ENCODE measurements at places on chromosomes 16 and 17.

GRCh38 chr16:57072616-57073275 is 19.6 kb upstream of the CPNE2 start:
- DNase-seq: no peak

DNA sequence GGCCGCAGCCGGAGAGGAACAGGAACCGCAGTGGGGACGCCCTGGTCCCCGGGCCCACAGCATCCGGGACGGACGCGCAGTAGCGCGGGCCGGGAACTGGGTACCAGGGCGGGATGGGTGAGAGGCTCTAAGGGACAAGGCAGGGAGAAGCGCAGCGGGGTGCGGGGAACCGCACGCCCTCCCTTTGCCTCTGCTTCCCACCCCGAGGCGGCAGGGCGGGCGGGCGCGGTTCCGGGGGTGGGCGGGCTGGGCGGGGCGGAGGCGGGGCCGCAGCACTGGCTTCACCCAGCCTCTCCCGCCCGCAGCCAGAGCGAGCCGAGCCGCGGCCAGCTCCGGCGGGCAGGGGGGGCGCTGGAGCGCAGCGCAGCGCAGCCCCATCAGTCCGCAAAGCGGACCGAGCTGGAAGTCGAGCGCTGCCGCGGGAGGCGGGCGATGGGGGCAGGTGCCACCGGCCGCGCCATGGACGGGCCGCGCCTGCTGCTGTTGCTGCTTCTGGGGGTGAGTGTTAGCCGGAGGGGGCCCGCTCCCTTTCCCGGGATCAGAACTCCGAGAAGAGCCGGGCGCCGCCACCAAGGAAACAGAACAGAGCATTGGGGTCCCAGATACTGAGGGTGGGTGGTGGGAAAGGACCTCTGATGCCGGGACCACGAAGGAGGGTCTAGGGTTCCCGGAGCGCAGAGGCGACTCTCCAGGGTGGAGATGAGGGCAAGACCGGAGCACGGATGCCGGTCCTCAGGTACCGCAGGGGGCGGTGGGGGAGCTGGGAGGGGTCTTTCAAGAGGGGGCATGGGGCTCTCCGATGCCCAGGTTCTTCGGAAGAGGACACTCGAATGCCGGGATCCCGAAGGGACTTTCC is at the start of gene NGFR:
NGFR (plus strand) TSS at position 308 of the 856 bp plus-strand sequence; CDS start at position 433, 125 bp downstream.
- no peak for DNase-seq

DNA sequence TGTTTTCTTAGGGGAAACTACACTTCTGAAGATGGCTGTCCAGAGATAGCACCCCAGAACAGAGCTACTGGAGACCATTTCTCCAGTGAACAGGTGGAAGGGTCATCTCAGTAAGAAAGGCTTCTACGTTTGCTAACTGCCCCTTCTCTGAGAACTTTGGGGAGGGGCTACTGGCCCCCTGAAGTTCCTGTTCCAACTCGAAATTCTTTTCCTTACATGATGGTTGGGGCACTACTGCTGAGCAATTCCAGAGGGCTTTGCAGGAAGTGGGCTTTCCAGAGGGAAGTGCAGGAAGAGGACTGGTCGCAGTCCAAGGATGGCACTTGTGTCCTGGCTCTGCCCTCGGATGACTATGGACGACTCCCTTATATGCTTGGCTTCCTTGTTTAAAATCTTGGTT is 31.2 kb downstream of the TOM1L2 start:
- no peak for DNase-seq

- DNase-seq: no peak
Observed at GRCh38 chr17:7440113-7440833, 961 bp downstream of the FGF11 start.

GRCh38 chr17:18331879-18332278 is 16.8 kb downstream of the SMCR8 start:
- DNase-seq: no peak

GRCh38 chr17:42879596-42879985 is 21.0 kb upstream of the G6PC1 start:
- no peak for DNase-seq

GRCh38 chr17:81379523-81379942 is 15.7 kb upstream of the BAHCC1 start:
- no peak for DNase-seq

- DNase-seq: no peak
Observed at GRCh38 chr16:680967-681745, 946 bp downstream of the STUB1 start.

GRCh38 chr17:4897198-4897687 is 2.1 kb upstream of the C17orf107 start:
- DNase-seq: no peak

DNA sequence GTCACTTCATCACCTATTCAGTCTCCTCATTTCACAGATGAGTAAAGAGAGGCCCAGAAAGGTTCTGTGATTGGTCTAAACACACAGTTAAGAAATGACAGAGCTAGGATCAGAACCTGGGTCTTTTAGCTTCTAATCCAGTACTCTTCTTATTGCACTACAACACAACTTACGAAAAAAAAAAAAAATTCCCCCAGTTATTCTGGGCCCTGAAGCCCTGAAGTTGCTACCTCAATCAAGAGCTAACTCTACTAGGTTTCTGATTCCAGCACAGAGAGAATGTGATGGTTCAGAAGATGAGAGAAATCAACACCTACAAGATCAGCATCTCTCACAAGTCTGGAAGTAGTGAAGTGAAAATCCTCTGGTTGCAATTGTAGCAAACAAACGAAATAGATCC is 37.3 kb downstream of the GRB7 start:
- no peak for DNase-seq

GRCh38 chr16:6374821-6375220 is 957.8 kb upstream of the RBFOX1 start:
- no peak for DNase-seq

DNA sequence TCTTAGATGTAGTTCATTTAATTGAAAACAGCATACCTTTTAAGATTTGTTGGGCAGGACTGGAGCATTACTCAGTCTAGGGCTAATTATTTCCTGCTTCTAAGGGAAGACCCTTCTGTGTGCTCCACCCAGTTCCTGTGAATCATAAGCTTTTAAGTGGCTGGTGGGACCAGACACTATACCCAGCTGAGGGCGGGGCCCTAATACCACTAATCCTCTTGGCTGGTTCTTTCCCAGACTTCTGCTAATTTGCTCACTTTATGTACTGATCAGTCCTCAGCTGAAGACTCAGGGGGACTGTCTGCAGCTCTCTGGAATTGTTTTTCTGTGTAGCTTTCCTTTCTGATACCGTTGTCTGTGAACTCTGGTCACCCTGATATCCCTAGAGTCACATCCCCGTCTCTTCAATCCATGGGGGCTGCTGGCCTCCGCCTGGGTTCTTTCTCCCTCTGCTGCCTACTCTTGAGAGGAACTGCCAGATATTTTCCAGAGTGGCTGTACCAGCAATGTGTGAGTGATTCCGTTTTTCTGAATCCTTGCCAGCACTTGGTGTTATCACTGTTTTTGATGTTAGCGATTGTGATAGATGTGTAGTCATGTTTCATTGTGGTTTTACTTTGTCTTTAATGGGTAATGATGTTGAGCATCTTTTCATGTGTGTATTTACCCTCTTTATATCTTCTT is 35.1 kb downstream of the MFSD11 start:
- peak; percentile 35 for DNase-seq

DNA sequence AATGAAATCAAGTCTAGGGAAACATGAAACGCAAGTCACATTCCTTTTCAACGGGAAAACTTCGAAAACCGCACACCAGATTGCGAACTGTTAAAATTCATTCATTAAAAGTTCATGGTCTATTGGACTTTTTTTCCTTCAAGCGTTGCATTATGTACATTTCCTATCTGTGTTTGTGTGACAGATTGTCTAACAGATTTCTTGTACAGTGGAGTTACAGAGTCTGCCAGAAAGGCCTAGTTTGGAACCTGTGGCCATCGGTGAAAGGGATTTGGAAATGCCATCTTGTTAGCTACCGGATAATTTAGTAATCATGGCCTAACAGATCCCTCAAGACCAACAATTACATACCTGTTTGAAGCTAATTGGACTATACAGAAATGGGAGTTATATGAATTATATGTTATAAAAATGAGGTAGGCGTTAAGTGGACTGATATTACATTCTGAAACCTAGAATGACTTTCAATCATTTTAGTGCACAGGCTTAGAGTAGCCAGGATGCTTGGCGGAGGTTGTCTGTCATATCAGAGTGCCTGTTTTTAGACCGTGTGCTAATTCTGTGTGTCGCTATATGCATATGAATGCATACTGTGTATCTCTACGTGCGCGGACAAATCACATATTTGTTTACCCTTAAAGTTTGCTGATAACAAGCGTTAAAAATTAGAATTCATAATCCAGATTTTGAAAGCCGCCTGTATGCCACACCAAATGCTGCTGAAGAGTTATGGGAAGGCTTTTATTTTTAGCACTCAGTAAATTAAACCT is 885.4 kb upstream of the RBFOX1 start:
- no peak for DNase-seq

DNA sequence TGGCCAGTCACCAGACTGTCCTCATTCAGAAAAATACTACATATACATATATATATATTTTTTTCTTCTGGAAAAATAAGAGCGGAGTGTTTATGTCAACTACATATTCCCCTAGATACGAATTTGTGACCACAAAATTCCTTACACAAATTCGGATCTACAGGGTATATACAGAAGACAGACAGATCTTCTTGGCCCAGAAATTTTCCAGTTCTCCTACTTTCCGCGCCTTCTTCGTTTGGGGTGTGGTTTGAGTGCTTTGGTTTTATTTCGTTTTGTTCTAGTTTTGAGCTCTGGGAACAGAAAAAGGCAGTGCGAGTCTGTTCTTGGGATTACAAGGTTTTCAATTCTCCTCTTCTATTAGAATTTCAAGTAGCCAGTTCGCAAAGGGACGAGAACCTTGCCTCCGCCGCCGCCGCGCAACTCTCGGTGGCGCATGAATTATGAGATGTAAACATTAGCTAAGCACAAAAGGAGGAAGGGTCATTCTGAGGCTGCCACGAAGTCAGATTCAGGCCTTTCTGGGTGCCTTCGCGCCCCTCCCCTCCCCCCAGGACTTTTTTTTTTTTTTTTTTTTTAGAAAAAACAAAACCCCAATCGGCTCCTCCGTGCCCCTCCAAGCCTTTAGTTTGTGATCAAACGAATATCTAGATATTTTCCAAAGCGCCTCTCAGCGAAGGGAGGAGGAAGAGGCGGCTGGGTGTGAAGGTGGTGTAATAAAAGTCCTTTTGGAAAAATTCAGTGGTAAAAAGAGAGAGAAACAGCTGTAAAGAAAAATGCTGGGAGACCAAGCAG is 1.8 kb upstream of the HOXB4 start:
- no peak for DNase-seq

DNA sequence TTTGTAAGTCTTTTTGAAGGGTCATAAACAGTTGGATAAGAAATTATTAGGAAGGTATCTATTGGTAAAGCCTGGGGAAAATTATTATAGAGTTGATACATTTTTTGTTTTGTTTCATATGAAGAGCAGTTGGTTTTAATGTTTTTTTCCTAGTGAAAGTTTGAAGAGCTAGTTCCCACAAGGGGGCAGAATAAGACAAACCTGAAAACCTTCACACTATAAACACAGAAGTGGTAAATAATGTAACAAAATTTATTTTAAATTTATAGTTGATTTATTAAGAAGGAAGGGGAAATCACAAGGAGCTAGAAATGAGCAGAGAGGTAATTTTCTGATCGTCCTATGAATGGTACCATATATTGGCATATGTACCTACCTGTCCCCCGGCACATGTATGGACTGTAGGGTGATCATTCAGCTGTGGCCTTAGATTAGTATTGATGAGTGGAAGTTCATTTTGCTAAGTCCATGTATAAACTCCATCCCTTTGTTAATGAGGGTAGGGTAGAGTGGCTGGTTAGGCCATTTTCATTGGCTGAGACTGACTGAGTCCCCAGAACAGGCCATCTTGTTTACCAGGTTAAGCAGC is 116.3 kb downstream of the TANC2 start:
- no peak for DNase-seq

- DNase-seq: no peak
Observed at GRCh38 chr16:66324815-66325515, 41.5 kb upstream of the CDH5 start.

- DNase-seq: no peak
Observed at GRCh38 chr16:57752581-57753447, 17.2 kb downstream of the KATNB1 start.

DNA sequence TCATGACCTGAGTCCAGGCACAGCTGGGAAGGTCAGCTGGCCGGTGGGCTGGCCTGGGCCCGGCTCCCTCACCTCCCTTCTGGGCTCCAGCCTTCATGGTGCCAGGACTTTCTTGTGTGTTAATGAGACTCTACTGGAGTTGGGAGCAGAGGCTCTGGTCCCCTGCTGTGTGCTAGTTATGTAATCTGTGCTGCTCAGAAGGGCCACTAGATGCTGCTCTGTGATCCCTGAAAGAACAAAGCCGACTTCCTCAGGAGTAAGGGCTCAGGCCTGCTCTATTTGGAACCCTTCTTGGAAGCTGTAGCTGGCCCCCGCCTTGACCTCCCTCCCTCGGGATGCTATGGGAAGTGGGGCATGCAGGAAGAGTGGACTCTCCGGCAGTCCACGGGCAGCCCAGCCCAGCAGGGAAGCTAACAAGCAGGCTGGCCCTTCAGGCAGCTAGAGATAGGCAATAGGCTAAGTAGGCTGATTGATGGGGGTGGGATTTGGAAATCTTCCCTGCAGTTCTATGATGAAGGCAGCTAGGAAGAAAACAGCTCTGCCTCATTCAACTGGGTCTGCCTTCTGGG is 3.3 kb upstream of the CDK5R1 start:
- DNase-seq: no peak

GRCh38 chr16:24645739-24646645 is 83.5 kb upstream of the TNRC6A start:
- DNase-seq: no peak

- no peak for DNase-seq
Observed at GRCh38 chr17:17120294-17120693, 78.0 kb downstream of the MPRIP start.

DNA sequence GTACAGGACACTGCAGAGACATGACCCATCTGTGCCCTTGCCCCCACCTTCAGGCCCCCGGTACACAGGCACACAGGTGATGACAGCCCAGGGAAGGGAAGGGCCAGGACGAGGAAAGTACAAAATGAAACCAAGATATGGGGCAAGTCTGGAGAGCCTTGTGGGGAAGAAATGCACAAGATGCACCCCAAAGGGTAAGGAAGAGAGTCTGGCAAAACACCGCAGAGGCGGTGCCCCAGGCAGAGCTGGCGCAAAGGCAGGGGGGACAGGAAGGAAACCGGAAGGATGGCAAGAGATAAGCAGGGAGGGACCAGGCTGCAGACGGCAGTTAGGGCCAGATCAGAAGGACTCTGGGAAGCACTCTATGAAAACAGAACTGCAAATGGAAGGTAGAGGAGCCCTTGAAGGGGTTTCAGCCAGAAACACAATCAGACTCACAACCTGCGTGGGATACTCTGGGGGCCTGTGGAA is 81.4 kb downstream of the SLC39A11 start:
- DNase-seq: no peak

- no peak for DNase-seq
Observed at GRCh38 chr16:4936991-4937781, at the start of gene PPL. Gene PPL, minus strand, starts transcription at chr16:4937148. Its CDS starts 103 bp downstream, at chr16:4937045.

DNA sequence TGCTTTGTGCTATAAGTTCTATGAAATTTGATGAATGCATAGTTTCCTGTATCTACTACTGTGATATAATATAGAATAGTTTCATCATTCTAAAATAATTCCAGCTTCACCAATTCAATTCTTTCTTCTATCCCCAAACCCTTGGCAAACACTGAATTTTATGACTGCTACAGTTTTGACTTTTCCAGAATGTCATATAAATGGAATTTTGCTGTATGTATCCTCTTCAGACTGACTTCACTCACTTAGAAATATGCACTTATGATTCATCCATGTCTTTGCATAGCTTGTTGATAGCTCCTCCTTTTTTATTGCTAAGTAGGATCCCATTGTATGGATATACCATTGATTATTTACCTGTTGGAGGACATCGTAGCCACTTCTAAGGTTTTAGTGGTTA is 89.1 kb upstream of the HS3ST3A1 start:
- DNase-seq: no peak
